Activated CD4-positive, alpha-beta T cell treated with anti-CD3 and anti-CD28 coated beads, Interleukin-10, Interleukin-2, amounts not matched to agents 100 ng/mL and 50 ng/mL, durations not matched to agents 16 hours and 8 hours (primary cell): ENCODE measurements at places on chromosomes 12 and 14.

DNA sequence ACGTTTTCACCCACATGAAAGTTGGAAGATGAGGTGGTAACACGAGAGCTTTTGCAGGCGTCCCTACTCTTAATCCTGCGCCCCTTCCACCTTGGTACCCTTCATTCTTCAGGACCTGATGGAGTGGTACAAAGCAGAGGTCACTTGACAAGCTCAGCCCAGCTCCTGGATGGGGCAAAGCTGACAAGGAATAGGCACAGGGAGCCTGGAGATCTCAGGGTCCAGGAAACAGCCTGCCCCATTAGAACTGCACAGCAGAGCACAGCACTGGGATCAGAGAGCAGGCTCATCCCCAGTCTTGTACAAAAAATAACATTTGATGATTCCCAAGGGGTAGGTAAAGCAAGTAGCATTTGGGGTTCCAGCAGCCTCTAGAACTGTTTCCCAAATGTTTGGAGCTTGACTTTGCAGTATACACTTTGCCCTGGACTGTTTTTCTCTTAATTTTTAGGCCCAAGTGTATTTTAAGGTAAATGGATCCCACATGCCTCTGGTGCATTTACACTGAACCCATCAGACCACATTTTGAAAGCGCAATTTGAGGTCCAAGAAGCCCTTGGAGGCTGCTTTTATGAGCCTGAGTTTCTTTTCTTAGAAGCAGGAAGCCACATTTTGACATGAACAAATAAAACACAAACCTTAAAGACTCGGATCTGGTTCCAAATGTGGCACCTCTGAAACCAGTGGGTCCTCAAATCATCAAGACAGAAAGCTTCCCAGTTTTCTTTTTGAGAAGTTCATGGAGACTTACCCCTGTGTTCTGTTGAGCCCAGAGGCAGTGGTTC is 633 bp downstream of the TC2N start:
- peak; percentile 48 for DNase-seq

GRCh38 chr12:122407208-122407607 is 15.3 kb downstream of the CLIP1 start:
- DNase-seq = no peak

GRCh38 chr12:95701275-95701674 is 89.3 kb downstream of the NTN4 start:
- DNase-seq = no peak

GRCh38 chr12:45575823-45576475 is 153.6 kb upstream of the ARID2 start:
- DNase-seq = no peak

- no peak for DNase-seq
Measured at GRCh38 chr12:69338936-69339335, 9.2 kb upstream of the LYZ start.

GRCh38 chr12:89933911-89934310 is 225.3 kb upstream of the ATP2B1 start:
- no peak for DNase-seq

DNA sequence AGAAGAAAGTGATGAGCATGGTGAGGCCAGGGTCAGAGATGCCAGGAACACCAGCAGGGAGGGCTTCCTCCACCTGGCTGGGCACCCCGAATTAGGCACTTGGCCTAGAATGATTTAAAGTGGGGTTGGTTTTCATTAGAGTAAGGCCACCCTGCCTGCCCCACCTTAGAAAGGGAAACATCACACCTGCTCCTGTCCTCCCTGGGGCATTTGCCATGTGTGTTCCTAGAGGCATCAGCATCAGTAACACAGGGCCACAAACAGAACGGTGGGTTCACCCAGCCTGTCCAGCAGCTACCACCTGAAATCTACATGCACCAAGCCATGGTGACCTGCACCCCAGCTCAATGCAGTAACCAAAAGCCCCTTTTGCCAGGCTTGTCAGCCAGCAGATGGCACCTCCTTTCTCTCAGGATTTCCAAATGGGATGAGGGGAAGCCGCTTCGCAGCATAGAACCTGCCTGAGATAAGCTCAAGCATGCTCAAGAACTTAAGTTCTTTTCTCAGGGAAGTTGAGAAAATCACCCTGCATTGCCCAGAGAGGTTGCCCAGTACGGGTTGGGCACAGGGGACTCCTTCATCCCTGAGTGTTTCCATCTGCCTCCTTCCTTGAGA is 338.8 kb downstream of the DPF3 start:
- DNase-seq = no peak

DNA sequence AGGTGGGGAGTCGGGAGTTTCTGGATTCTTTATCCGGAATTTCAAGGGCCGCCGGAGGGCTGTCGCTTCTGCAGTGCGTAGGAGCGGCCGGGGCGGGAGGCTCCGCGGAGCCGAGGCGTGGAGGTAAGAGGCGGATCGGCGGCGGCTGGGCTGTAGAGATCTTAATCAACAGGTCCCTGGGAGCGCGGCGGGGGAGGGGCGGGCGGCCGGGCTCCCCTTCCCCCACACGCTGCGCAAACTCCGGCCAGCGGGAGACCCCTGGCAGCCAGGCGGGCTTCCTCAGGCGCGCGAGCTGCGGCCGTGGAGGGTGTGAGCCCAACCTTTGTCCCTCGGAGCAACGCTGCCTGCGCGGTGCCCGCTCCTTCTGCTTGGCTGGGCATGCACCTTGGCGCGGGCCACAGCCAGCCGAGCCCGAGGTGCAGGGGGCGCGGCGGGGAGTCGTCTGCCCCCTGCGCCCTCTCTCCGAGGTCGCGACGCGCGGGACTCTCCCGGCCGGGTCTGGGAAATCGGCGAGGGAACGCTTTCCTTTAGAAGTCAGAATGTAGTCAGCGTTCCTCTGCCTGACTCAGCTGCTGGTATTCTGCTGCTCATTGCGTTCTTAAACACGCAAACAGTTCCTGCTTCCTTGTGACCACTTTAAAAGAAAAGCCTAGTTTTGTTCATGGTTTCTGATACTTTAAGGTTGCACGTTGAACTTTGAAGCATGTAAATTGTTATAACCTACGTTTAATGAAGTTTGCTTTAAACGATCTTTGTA is at the start of gene PALS1:
Gene PALS1 (plus strand): TSS at position 25 of the 757 bp plus-strand sequence. CDS start 37,736 bp downstream, outside the sequence.
- DNase-seq = peak; percentile 50

DNA sequence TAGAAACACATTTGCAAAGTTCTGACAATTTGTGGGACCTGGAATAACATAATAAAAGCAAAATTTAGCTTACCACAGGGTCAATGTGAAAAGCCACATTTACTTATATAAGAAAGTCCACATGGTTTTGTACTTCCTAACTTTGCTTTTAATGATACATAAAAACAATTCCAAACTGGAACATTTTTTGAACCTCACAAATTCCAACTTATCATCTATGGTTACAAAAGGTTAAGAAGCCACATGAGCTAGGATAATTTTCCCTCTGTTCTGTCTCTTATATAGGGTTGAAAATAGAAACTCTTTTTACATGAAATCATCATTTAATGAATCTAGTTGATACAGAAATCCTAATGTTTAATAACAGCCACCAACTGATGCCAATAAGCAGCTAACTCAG is 8.9 kb upstream of the RERG start:
- DNase-seq = no peak

- DNase-seq = no peak
Measured at GRCh38 chr12:5166976-5167375, 123.3 kb downstream of the KCNA5 start.
